Nephron progenitor cell (in vitro differentiated cells): ENCODE measurements at places on chromosomes 16 and 17.

- no peak for DNase-seq
Measured at GRCh38 chr16:56789360-56789759, 59.4 kb downstream of the NUP93 start.

DNA sequence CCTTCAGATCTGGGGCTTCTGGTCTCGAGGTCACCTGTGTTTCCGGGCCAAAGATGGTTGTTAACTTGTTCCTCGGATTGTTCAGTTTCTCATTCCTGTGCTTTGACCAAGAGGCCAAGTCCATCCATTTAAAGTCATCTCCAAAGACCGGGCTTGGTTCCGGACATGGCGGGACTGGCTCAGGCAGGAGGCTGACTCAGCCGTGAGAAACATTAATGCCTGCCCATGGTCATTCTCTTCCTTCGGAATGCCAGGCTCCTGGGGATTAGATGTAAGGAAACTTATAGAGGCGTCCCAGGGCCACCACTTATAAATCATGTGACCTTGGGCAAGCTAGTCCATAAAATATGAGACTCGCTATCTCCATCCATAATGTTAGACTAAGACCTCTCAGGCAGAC, 13.6 kb upstream of the NKD1 start:
- no peak for DNase-seq

- DNase-seq, result no peak
Measured at GRCh38 chr17:72683506-72684404, 408.7 kb downstream of the SLC39A11 start.

GRCh38 chr16:82935766-82936165, 309.0 kb downstream of the CDH13 start:
- DNase-seq, result no peak

DNA sequence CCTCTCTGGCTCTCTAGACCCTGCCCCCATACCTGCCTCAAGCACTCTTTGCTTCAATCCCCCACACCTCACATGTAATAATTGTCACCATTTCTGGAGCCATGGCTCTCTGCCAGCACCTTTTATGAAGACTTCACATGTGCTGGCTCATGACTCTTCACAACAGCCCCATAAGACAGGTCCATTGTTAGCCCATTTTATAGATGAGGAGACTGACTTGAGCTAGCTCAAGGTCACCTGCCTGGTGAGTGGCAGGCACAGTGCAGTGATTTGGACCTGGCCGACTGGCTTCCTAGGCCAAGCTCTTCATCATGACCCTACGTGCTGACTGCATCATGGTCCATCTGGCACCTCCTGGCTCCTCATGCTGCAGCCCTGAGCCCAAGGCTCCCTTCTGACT, 25.0 kb downstream of the FAM20A start:
- no peak for DNase-seq

DNA sequence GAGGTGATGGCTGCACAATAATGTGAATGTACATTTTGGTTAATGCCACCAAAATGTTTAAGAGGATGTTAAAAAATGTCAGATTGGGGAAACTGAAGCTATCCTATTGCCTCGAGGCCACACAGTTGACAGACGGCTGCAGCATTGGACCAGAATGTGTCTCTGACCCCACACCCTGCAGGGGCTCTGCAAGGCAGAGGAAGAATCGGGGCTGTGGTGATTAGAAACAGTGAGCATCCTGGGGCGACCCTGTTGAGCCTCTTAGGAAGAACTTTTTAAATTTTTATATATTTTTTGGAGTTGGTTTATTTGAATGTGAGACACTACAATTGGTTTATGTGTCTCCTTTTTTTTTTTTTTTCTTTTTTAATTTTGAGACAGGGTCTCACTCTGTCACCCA, 15.0 kb upstream of the ADORA2B start:
- no peak for DNase-seq

DNA sequence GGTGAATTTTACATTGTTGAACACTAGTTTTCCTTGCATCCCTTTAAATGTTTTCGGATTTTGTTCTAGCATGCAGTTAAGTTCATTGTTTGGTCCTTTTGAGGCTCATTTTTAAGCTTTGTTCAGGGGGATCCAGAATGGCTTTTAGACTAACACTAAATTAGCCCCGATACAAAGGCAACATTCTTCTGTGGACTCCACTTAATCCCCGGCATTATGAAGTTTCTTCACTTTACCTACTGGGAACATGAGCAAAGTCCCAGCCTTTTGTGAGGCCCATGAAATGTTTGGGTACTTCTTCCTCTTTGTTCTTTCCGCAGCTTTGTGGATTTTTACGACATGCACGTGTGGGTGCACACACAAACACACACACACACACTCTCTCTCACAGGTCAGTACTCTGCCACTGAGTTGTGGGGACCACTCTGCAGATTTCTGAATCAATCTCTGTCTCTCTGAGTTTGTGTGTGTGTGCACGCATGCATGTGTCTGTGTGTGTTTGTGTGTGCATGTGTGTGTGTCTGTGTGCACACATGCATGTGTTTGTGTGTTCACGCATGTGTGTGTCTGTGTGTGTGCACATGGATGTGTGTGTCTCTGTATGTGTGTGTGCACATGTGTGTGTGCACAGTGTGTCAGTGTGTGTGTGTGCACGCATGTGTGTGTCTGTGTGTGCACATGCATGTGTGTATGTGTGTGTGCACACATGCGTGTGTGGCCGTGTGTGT, 240.4 kb upstream of the TNRC6C start:
- DNase-seq, result no peak

- DNase-seq, result no peak
Measured at GRCh38 chr16:30157214-30157613, 26.2 kb upstream of the CORO1A start.

GRCh38 chr17:8163978-8164814, 1.4 kb upstream of the VAMP2 start:
- DNase-seq, result peak; percentile 54

- no peak for DNase-seq
Measured at GRCh38 chr17:63165400-63165799, 199.4 kb downstream of the TANC2 start.

- DNase-seq, result no peak
Measured at GRCh38 chr17:18108401-18109312, at the start of gene MYO15A. TSS of gene MYO15A (plus strand) at chr17:18108756. CDS start at chr17:18118801, 10,045 bp downstream.

DNA sequence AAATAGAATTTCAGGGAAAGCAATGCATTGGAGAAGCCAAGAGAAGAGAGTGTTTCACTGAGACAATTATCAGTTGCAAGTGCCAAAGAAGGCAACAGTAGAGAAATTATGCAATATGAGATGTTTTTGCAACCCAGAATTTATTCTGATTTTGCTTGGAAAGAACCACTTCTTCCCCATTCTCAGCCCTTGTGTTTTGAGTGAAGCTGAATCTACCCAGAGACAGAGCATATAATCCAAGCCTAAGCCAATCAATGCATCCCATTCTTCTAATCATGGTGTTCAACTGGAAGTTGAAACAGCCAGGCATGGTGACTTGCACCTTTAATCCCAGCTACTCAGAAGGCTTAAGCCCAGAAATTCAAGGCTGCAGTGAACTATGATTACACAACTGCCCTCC, 6.9 kb upstream of the SCNN1G start:
- no peak for DNase-seq

DNA sequence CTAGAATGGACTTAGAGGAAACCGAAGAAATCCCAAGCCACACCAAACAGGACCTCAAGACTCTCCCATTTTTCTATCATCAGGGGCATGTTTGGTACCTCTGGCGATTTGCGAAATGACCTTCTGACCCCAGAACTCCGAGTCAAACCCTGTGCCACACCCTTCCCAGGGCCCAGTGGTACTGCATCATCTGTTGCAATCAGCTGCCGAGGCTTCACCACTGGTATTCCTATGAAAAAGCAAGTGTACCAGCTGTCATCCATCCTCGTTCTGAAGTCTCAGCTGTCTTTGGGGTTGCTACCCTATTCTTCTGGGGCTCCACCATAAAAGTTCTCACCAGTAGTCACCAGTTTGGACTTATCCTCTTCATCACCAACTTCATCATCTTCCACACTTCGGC, 2.3 kb upstream of the RSKR start:
- DNase-seq, result no peak

- no peak for DNase-seq
Measured at GRCh38 chr16:23594186-23594585, 1.9 kb downstream of the NDUFAB1 start.

GRCh38 chr17:27321372-27321771, 27.5 kb downstream of the WSB1 start:
- DNase-seq, result no peak

GRCh38 chr17:10875984-10876555, 38.2 kb upstream of the PIRT start:
- DNase-seq, result peak; percentile 78

- peak; percentile 18 for DNase-seq
Measured at GRCh38 chr17:35372846-35373533, 431 bp downstream of the SLFN11 start.

DNA sequence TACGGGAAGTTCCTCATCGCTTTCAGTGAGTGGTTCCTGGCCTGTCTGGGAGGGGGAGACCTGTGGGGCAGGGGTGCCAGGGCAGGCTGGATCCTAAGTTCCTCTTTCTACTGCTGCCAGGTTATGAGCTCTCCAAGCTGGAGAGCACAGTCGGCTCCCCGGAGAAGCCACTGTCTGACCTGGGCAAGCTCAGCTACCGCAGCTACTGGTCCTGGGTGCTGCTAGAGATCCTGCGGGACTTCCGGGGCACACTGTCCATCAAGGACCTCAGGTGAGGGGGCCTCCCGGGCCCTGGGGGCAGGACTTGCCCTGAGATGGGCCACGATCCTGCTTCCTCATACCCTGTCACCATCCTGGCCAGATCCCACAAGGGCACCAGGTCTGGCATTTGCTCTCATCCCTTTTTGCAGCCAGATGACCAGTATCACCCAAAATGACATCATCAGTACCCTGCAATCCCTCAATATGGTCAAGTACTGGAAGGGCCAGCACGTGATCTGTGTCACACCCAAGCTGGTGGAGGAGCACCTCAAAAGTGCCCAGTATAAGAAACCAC, 5.1 kb downstream of the PRSS8 start:
- DNase-seq, result no peak

DNA sequence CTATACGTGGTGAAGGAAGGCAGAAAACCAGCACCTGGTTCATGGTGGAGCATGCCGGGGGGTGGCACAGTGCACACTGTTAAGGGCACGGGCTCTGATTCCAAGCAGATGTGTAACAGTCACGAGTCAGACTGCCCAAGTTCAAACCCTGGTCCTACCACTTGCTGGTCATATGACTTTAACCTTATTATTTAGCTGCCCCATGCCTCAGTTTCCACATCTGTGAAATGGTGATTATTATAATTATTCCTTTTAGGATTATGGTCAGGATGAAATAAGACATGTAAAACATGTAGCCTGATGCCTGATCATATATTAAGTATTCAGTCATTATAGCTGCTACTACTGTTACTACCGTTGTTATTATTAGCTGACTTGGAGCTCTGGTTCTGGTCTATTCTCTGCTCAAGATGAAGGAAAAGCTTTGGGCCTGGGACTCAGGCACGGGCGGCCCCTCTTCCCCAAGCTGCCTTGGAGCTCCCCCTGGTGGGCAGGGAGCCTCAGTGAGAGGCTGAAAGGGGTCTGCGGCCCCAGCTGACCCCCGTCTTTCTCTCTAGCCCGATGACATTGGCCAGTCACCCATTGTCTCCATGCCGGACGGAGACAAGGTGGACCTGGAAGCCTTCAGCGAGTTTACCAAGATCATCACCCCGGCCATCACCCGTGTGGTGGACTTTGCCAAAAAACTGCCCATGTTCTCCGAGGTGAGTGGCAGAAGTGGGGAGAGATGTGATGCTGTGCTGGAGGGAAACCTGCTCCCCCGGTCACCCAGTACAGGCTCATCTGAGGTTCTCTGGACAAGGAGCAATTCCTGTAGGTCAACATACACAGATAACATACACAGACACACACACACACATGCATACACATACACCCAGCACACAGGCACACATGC, 14.0 kb downstream of the NR1D1 start:
- DNase-seq, result peak; percentile 74

DNA sequence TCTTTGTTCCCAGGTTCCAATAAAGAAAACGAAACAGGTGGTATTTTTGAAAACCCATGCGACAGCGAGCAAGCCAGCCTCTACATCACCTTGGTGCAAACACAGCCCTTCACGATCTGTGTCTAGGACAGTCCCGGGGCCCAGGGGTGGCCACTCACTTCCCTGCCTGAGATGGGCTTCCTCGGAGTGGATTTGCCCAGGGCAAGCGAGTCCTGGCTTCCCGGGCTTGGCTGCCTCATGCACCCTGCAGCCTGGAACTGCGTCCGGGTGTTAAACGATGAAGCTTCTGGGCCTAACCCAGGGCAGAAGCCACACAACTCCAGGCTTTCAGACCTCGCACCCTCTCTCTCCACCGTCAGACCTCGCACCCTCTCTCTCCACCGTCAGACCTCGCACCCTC, 66.0 kb downstream of the RPH3AL start:
- no peak for DNase-seq

DNA sequence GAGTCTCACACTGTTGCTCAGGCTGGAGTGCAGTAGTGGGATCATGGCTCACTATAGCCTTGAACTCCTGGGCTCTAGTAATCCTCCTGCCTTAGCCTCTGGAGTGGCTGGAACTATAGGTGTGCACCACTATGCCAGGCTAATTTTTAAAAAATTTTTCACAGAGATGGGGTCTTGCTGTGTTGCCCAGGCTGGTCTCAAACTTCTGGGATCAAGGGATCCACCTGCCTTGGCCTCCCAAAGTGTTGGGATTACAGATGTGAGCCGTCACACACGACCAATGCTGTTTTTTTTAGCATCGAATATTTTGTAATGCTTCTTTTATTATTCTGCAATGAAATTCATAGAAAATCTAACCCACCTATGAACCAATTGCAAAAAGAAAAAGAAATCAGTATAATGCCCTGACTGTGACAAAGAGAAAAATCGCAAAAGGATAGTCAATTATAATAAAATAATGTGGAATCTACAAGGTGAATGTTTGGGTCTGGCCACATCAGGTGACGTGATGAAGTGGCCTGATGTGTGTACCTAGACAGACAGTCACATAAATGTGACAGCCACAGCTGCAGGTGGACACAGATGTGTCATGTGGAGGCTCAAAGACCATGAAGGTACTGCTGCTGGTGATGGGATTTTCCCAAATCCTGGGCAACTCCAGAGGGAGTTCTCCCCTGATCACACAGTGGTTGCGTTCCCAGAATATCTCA, 33.6 kb upstream of the ZCCHC14 start:
- DNase-seq, result no peak

DNA sequence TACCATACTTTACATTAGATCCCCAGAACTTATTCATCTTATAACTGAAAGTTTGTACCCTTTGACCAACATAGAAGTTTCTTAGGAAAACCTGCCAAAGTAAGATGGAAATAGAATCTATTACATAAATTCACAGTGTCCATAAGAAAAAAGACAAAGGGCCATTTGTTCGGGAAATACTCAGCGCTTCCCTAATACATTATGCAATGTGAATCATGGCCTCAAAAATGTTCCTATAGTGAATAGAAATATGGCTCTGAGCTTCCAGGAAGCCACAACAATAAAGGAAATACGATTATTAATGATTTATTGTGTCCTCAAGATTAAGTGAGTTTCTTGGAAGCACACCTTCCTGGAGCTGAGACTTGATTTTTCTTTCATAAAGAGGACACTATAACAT, 51.5 kb downstream of the GPRC5B start:
- DNase-seq, result no peak
